ENCODE measurements at places on chromosomes 1 and 21.

DNA sequence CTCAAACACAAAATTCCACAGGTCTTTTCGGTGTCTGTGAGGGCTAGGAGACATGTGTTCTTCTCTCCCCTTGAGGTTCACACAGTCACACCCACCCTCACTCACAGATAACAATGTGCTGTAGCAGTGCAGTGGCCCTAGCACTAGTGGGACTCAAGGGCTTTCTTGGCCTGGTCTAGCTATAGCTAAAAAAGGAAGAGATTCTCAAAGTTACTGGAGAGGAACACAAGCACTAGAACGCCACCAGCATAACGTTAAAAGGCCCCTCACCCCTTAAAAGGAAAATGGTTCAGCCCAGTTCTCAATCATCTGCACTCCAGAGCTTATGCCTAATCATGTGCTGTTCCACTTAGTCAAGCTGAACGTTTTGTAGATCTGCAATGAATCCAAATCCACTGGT is 39.5 kb downstream of the RGS8 start:
- DNase-seq, result no peak

- DNase-seq, result no peak
Observed at GRCh38 chr1:79660129-79660528, 653.6 kb upstream of the ADGRL4 start.

DNA sequence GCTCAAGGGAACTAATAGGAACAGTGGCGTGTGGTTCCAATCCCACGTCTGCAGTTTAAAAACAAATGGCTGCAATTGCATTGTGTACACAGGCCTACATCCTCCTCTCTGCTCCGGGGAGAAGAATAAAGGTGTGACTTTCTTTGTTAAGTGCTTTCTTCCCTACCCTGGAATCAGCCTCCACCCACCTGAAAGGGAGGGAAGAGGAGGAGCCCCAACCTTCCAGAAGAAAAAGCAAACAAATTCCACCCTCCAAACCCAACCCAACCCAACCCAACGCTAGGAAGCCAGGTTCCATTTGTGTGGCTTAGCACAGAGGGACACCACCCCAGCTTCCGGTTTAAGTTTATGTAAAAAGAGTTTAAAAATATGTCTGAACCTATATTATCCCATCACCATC is 11.8 kb upstream of the BACE2 start:
- DNase-seq, result no peak

GRCh38 chr1:79711001-79711431 is 704.5 kb upstream of the ADGRL4 start:
- no peak for DNase-seq

GRCh38 chr1:99858286-99858685 is 8.1 kb downstream of the AGL start:
- DNase-seq, result no peak

- DNase-seq, result no peak
Observed at GRCh38 chr1:56417646-56418045, 161.7 kb downstream of the PLPP3 start.

- no peak for DNase-seq
Observed at GRCh38 chr1:33685256-33685655, 178.6 kb upstream of the HMGB4 start.

- no peak for DNase-seq
Observed at GRCh38 chr1:23558140-23558871, 995 bp downstream of the ID3 start.

DNA sequence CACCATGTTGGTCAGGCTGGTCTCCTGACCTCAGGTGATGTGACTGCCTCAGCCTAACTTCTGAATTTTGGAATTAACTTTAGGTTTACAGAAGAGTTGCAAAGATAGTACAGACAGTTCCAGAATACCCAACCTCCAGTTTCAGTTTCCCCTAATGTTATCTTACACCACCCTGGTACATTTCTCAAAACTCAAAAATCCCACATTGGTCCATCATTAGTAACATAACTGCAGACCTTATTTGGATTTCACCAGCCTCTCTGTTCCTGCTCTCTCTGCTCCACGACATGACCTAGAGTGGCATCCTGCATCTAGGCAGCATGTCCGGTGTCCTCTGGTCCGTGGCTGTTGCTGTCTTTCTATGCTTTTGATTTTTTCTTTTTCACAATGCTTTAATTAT is 5.0 kb upstream of the ZC3H12A start:
- DNase-seq, result no peak

DNA sequence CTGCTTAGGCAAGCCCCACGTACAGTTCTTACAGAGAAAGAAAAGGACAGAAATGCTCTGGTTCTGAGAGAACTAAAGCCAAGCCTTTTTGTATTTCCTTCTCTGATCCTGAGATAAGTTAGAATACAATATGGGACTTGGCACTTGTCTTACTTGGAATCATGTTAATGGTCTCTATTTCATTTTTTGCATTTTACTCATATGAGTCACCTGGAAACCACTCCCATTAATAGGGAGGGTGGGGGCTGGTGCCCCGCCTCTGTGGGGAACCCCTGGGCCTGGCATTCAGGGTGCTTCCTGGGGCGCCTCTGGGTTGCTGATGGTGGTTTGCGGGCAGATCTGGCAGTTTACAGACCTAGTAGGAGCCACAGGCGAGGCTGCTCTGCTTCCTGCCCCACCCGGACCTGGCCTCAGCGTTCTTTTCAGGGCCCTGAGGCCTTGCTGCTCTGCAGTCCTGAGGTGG is 26.7 kb downstream of the TSPAN2 start:
- no peak for DNase-seq

GRCh38 chr1:101264697-101265096 is 27.9 kb downstream of the S1PR1 start:
- DNase-seq, result no peak

DNA sequence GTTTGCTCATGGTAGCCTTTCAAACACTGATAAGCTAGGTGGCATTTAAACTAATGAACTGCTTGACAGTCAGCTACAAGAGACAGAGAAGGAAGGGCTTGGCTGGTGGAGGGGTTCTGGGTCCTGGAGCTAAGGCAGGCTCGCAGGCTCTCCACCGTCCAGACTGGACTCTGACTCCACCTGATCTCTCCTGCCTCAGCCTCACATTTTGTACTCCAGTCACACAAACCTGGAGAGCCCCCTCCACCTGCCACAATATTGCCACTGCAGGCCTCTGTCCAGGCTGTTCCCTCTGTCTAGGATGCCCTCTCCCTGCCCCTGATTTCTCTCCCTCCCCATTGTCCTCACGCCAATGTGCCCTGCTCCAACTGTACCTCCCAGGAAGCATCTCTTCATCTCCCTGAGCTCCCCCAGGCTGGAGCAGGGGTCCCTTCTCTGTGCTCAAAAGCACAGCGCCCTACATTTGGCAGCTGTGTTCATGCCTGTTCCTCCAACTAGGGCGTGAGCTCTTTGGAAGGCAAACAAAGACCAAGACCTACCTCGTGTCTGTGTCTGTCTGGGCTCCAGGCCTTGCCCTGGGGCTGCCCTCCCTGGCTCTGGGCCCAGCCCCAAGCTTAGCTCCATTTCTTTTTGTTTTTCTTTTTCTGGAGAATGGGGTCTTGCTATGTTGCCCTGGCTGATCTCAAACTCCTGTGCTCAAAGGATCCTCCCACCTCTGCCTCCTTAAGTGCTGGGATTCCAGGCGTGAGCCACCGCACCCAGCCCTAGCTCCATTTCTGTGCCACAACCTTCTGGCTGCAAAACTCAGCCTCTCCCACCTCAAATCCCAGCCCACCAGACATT is 2.9 kb downstream of the TIE1 start:
- DNase-seq, result no peak

DNA sequence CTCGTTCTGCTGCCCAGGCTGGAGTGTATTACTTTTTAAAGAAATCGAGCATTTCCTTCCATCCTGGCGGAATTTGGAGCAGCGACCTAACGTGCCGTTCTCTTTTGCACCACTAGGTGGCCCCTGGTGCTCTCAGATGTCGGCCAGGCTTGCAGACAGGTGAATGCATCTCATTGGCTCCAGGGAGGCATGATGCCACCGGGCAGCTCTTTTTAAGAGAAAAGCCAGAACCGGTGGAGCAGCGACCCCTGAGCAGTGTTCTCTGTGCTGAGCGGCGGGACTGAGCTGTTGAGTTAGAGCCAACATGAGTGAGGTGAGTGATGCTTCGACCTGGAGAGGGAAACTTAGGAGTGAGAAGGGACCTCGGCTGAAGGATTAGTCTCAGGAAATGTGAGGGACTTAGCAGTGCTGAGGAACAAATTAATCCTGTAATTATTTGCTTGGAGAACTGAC is at the start of gene PCP4:
Gene PCP4, plus strand, starts transcription at position 241 of the 453 bp plus-strand sequence. Its CDS starts 64 bp downstream, at position 305.
- peak; percentile 53 for DNase-seq

GRCh38 chr1:33273406-33273805 is 17.1 kb downstream of the ZNF362 start:
- no peak for DNase-seq

- DNase-seq, result no peak
Observed at GRCh38 chr1:12015499-12015898, 3.8 kb upstream of the MIIP start.

- no peak for DNase-seq
Observed at GRCh38 chr1:154859786-154860155, 10.3 kb downstream of the KCNN3 start.

DNA sequence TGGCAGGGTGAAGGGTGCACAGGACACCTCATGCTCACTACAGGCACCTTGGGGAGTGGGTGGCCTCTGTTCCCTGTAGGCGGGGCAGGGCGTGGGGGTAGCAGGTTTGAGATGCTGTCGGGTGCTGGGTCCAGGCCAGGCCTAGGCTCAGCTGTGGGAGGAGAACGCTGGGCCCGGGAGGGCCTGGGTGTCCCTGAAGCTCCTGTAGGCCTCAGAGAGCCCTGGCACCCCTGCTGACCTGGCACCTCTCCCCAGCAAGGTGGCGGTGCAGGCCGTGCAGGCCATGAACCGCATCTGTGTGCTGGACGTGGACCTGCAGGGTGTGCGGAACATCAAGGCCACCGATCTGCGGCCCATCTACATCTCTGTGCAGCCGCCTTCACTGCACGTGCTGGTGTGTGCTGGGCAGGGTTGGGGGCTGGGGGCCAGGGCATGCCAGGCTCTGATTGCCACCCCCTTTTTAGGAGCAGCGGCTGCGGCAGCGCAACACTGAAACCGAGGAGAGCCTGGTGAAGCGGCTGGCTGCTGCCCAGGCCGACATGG is 2.5 kb upstream of the GJC2 start:
- DNase-seq, result no peak

Measured in SHP77 treated with DMSO at 0.1 percent for 48 hours (cell line).